ENCODE measurements at places on chromosomes 3 and 15.

DNA sequence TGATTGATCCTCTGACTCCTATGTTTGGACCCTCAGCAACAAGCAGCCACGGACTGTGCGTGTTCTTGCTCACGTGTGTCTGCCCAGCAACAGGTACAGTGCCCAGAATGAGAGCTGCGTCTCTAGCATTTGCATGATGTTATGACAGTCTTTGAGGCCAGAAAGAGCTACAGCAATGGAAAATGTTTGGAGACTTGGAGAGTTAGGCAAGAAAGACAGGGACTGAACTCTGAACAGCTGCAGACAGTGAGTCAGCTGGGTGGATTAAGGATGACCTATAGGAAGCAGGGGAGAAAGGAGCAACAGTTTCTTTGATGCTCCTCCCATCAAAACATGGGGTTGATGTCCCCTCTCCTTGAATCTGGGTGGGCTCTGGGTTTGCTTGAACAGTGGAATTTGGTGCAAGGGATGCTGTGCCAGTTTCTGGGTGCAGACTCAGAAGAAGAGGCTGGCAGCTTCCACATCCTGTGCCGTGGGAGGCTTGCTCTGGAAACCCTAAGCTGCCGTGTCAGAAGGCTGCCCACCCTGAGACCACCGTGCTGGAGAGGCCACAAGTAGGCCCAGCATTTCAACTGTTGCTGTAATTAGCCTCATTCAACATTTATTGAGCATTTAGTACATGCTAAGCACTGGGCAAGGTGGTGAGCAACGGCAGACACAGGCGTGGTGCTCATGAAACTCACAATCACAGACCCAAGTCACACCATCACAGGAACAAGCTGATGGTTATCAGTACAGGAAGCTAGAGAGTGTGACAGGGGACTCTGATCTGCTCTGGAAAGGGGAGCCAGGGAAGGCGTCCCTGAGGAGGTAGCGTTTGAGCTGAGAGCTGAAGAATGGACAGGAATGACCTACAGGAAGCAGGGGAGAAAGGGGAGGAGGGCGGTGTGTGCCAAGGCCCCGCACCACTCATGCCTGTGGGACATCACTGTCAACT lies 21.7 kb downstream of the CCR9 start:
- DNase-seq = no peak
- H3K36me3 ChIP-seq = no peaks in the 10 kb centered on the region
- no peaks in the 10 kb centered on the region for H3K27me3 ChIP-seq
- no peak overlapping the region for H3K27ac ChIP-seq
- H3K4me3 ChIP-seq = no peak overlapping the region

DNA sequence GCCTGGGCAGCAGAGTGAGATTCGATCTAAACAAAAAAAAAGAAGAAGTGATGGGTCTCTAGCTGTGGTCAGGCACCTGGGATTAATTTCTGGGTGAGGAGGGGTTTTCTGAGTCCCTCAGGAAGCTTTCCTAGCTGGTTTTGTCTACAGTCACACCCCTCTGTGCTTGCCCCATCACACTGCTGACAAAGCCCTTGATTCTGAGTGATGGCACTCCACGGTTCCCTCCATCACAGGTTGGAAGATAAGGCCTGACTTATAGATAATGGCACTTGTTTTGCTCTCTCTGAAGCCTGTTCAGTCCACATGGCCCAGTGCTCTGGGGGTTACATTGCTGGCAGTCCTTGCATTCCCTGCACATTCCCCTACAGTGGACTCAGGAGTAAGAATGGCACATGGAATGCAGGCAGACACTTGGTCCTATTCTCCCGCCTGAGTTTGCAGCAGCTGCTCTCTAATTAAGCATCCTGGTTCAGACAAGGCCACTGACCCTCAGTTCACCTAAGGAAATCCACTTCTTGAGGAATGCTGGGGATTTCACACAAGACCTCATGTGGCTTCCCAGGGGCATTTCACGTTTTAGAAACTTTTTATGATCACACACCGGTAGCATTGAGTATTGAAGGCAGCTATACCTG lies 81.0 kb upstream of the NMNAT3 start:
- no peaks in the 10 kb centered on the region for H3K27me3 ChIP-seq
- H3K36me3 ChIP-seq = no peaks in the 10 kb centered on the region
- no peak overlapping the region for H3K4me3 ChIP-seq
- DNase-seq = no peak
- H3K4me1 ChIP-seq = no peaks in the 10 kb centered on the region

GRCh38 chr3:155097009-155097349 lies 16.9 kb downstream of the MME start:
- DNase-seq = no peak
- no peak overlapping the region for H3K27ac ChIP-seq
- peaks cover 4% of the 10 kb centered on the region for H3K4me1 ChIP-seq
- H3K36me3 ChIP-seq = no peaks in the 10 kb centered on the region
- no peaks in the 10 kb centered on the region for H3K27me3 ChIP-seq

GRCh38 chr3:49747792-49748480 lies 24.2 kb upstream of the GMPPB start:
- no peaks in the 10 kb centered on the region for H3K4me1 ChIP-seq
- no peak overlapping the region for H3K27ac ChIP-seq
- H3K36me3 ChIP-seq = peaks cover 2% of the 10 kb centered on the region
- H3K27me3 ChIP-seq = no peaks in the 10 kb centered on the region
- no peak for DNase-seq

DNA sequence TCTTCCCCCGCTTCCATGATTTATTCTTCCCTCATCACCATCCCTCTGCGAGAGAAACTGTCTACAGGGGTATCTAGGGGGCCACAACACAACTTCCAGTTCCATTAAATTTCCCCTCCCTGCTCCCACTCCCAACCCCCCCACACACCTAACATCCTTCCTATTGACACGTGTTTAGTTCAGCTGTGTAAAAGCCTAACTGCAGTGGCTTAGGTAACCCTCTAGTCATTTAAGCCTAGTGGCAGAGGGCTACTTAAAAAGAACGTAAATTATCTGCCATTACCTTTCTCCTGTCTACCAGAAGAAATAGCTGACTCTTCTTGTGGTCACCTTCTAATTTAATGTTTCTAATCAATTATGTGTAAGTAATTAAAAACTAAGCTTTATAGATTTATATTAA lies 56.3 kb downstream of the ZNF148 start:
- H3K27me3 ChIP-seq = no peaks in the 10 kb centered on the region
- no peak overlapping the region for H3K27ac ChIP-seq
- peaks cover 6% of the 10 kb centered on the region for H3K4me1 ChIP-seq
- H3K4me3 ChIP-seq = no peak overlapping the region

DNA sequence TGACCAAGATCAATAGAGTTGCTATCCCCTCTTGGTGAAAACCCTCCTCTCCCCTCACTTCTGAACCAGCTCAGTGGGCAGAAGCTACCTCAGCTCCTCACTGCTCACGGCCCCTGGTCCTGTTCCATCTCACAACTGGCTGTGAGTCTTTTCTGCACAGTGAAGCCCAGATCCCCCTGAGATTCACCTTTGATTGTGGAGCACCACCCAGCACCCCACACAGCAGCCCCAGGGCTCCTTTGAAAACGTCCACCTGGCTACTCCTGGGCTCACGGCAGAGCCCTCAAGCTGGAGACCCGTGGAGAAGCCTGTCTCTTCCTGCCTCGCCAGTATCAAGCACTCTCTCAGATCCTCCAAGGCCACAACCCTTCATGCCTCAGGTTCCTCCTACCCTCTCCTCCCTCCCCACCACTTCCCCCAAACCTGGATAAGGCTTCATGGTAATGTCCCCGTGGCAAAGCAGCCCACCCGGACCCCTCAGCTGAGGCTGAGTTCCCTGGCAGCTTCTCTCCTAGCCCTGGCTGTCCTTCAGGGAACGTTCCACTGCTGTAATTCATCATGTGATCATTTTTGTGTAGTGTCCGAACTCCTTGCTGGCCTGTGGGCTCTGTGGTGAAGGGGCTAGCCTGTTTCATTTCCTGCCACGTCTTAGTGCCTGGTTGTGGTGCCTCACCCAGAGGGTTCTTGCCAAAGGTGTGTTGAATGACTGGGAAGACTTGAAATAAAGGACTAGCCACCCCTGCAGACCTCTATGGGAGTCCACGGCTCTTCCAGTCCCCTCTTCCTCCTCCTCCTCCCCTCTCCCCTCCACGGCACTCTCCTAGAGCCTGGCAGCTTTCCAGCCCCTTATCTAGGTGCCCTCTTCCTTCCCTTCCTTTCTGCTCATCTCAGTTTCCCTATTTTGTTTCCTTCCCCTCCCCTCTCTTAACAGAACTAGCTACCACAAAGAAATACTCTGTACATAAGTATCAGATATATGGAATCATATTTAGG lies 44.5 kb downstream of the KY start:
- DNase-seq = no peak
- no peaks in the 10 kb centered on the region for H3K36me3 ChIP-seq

- H3K27ac ChIP-seq = no peak overlapping the region
- no peak overlapping the region for H3K4me3 ChIP-seq
- no peaks in the 10 kb centered on the region for H3K36me3 ChIP-seq
- DNase-seq = no peak
- peaks cover 3% of the 10 kb centered on the region for H3K4me1 ChIP-seq
Measured at GRCh38 chr15:67006083-67007065, 59.0 kb upstream of the SMAD3 start.

- H3K4me1 ChIP-seq = no peaks in the 10 kb centered on the region
- no peak overlapping the region for H3K4me3 ChIP-seq
- H3K27ac ChIP-seq = no peak overlapping the region
- H3K27me3 ChIP-seq = no peaks in the 10 kb centered on the region
- H3K36me3 ChIP-seq = peaks cover 68% of the 10 kb centered on the region
- no peak for DNase-seq
Measured at GRCh38 chr3:133821767-133822638, 16.4 kb downstream of the SRPRB start.

- H3K27me3 ChIP-seq = no peaks in the 10 kb centered on the region
- no peaks in the 10 kb centered on the region for H3K36me3 ChIP-seq
- H3K27ac ChIP-seq = no peak overlapping the region
- H3K4me1 ChIP-seq = peaks cover 1% of the 10 kb centered on the region
- no peak for DNase-seq
Measured at GRCh38 chr3:194503081-194503531, 16.3 kb upstream of the ATP13A3 start.

DNA sequence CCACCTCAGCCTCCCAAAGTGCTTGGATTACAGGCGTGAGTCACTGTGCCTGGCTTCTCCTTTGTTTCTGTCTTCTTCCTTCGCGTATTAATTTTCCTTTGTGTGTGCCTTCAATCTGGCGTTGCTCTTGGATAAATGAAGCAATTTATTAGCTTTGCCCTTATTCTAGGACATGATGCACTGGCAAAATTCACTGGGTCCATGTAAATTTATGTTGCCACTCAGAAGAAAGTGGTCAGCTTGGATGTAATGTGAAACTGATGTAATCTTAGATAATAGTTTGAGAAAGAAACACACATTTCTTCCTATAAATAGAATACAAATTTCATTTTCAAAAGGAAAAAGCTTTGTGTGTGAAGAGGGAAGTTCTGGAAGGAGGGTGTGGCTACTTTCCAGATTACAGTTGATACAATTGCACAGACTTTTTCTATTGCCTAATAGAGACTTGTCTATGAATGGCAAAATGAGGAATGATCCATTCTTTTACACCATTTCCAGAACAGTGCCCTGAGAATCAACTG lies 23.3 kb upstream of the ATP1B3 start:
- no peak overlapping the region for H3K27ac ChIP-seq
- no peak overlapping the region for H3K4me3 ChIP-seq
- DNase-seq = no peak
- H3K4me1 ChIP-seq = no peaks in the 10 kb centered on the region

DNA sequence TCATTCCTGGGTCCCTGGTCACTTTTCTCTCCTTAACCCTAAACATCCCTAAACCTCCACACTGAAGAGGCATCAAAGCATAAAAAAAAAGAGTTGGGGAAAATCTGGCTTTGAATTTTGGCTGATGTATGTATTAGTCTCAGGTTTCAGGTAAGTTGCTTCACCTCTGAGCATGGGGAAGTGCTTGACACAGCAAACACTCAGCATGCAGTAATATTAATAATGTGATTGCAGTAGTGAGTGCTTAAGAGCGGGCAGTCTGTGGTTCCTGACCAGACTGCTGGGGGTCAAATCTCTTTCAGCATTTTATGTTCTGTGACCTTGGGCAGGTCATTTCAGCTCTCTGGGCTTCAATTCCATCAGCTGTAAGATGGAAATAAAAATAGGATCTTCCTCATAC lies 467.9 kb downstream of the SOX2 start:
- DNase-seq = no peak
- no peaks in the 10 kb centered on the region for H3K4me1 ChIP-seq

DNA sequence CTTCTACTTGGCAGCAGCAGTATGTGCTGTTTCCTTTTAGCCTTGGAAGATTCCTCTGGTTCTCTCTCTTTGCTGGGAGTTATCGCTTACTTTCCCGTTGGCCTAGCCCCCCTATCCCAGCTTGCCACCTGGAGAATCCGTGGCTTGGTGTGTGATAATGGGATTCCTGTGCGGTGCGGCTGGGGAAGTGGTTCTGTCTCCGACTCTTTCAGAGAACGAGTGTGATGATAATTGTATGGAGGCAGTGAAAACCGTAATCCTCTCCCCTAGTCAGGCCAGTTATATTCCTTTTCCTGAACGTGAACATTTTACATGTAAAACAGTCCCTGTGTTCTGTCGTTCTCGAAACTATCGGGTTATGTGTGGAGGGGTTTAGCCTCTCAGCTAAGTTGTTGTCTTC lies 300.1 kb upstream of the C2CD4B start:
- H3K4me1 ChIP-seq = peaks cover 34% of the 10 kb centered on the region
- H3K27ac ChIP-seq = no peak overlapping the region
- DNase-seq = no peak
- no peaks in the 10 kb centered on the region for H3K36me3 ChIP-seq
- no peak overlapping the region for H3K4me3 ChIP-seq

GRCh38 chr3:60216462-60217075 lies 1034.7 kb downstream of the FHIT start:
- no peaks in the 10 kb centered on the region for H3K4me1 ChIP-seq
- H3K36me3 ChIP-seq = no peaks in the 10 kb centered on the region
- no peak overlapping the region for H3K27ac ChIP-seq
- no peaks in the 10 kb centered on the region for H3K27me3 ChIP-seq

DNA sequence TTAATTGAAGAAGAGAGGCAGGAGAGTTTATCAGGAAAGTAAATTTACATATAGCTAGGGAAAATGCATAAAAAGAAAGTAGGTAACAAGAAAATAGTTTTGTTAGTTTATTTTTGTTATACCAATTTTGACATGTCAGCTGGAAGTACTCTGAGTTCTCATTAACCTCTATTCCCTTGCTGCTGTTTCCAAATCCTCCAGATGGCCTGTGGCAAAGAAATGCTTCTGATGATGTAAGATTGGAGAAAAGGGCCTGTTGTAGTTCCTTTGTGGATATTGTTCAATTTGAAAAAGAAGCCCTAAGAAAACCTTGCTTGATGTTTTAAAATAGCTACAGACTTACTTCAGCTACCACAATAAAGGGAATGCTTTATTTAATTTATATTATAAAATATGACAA lies 192.9 kb upstream of the SLITRK3 start:
- H3K4me1 ChIP-seq = no peaks in the 10 kb centered on the region
- no peaks in the 10 kb centered on the region for H3K27me3 ChIP-seq
- no peak overlapping the region for H3K4me3 ChIP-seq
- no peaks in the 10 kb centered on the region for H3K36me3 ChIP-seq
- H3K27ac ChIP-seq = peak overlapping the region; percentile 40

- peak overlapping the region; percentile 3 for H3K4me3 ChIP-seq
- H3K27ac ChIP-seq = peak overlapping the region; percentile 20
- H3K4me1 ChIP-seq = no peaks in the 10 kb centered on the region
- H3K27me3 ChIP-seq = no peaks in the 10 kb centered on the region
- DNase-seq = no peak
Measured at GRCh38 chr3:107263269-107264021, 113.8 kb upstream of the CCDC54 start.
